ENCODE measurements at places on chromosomes 1 and 21. TPM values are rescaled to one million over a fixed set of nuclear protein-coding genes. Genes with fewer than 3 reads are reported as not detected.

The SH2D1B gene
- 0.27 TPM for total RNA-seq

The CELA3B gene
- not detected for total RNA-seq

- DNase-seq: peak; percentile 43
Observed at GRCh38 chr1:203451836-203452784, 23.5 kb upstream of the PRELP start.

GRCh38 chr21:33135925-33136324 is 66.0 kb downstream of the OLIG1 start:
- no peak for DNase-seq

DNA sequence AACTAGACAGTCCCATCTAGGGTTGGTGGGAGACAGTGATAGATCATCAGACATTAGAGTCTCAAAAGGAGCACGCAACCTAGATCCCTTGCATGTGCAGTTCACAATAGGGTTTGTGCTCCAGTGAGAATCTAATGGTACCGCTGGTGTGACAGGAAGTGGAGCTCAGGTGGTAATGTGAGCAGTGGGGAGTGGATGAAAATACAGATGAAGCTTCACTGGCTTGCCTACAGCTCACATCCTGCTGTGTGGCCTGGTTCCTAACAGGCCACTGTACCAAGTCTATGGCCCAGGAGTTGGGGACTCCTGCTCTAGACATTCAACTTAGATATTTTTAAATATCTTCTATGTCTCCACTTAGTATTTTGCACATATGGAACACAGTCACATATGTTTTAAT is 231.1 kb upstream of the NRIP1 start:
- DNase-seq: no peak

Data from muscle of leg (tissue), 16 donors.